ENCODE measurements at places on chromosomes 7 and 10.

DNA sequence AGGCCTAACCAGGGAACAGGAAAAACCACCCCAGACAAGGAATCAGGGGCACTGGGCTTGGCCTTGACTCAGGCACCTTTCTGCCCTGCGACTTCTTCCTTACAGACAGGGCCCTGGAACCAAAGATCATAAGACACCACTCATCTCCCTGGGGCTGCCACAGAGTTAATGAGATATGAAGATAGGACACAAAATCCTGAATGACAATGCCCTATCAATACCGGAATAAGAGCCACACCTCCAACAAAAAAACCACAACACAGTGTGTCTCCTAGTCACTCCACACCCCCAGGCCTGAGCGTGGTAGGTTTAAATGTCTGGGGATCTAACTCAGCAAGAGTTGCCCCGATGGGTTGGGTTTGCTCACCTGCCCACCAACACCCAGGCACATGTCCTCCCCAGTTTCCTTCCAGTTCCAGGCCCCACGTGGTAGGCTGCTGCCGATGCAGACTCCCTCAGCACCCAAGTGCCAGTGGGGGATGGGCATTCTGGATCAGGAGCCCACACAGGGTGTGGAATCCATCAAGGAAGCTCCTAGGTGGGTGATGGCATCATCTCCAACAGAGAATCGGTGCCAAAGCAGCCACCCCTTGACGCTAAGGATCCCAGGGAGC is 3.9 kb downstream of the DLG5 start:
- no peak for DNase-seq

- DNase-seq, result no peak
Observed at GRCh38 chr10:11197878-11198277, 180.2 kb downstream of the CELF2 start.

DNA sequence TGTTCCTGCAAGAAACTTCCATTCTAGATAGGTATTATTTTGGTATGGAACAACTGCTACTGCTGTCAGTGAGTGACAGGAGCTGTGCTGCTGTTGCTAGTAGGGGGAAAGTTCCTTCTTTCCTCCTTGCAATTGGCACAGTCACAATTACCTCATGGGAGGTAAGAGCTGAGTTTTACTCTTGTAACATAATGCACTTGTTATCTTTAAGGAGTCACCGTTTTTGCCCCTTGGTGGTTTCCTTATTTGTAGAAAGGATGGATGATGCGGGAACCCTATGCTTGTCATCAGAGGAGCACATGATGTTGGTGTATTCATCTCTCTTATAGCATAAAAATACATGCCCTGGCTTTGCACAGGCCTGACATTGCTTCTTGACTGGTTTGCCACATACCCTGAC is 234.7 kb upstream of the NPY start:
- no peak for DNase-seq

GRCh38 chr7:40760293-40760964 is 625.6 kb downstream of the SUGCT start:
- no peak for DNase-seq

- DNase-seq, result no peak
Observed at GRCh38 chr10:4241724-4242345, 456.8 kb upstream of the KLF6 start.

- no peak for DNase-seq
Observed at GRCh38 chr10:118626953-118627352, 31.5 kb upstream of the PRLHR start.

- no peak for DNase-seq
Observed at GRCh38 chr7:45001138-45001694, 1.2 kb downstream of the CCM2 start.

GRCh38 chr10:98956576-98957260 is 278.9 kb downstream of the HPSE2 start:
- no peak for DNase-seq

GRCh38 chr10:23643111-23643780 is 204.4 kb downstream of the OTUD1 start:
- no peak for DNase-seq

DNA sequence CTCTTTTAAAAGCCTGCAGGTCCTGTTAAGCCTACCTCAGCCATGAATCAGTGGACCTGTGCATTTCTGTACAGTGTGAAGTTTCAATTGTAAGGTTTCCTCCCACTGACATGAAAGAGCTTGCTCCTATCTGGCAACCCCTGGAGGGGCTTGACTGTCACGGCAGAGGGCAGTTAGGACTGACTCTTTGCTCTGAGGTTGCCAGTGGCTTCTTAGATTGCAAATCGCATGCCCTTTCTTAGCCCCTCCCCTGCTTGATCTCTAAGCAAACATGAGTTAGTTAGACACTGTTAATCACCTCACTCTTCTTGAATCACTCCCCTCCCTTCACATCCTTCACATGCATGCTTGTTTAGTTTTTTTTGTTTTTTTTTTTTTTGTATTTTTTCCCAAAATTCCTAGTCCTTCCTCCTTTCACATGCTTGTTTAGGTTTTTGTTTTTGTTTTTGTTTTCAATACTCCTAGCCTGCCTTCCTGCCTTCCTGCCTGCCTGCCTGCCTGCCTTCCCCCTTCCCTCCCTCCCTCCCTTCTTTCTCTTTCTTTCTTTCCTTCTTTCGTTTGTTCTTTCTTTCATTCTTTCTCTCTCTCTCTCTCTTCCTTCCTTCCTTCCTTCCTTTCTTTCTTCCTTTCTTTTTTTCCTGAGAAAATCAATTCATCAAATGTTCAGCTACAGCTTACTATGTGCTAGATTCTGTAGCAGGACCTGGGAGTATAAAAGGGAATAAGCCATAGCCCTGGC is 6.0 kb upstream of the HIPK2 start:
- no peak for DNase-seq

- no peak for DNase-seq
Observed at GRCh38 chr7:134212576-134213546, 85.7 kb downstream of the LRGUK start.

GRCh38 chr10:72981028-72981881 is 26.6 kb upstream of the PLA2G12B start:
- no peak for DNase-seq

- DNase-seq, result no peak
Observed at GRCh38 chr7:81301815-81302214, 383.0 kb upstream of the SEMA3C start.

- DNase-seq, result no peak
Observed at GRCh38 chr10:8049865-8050555, 4.5 kb upstream of the GATA3 start.

DNA sequence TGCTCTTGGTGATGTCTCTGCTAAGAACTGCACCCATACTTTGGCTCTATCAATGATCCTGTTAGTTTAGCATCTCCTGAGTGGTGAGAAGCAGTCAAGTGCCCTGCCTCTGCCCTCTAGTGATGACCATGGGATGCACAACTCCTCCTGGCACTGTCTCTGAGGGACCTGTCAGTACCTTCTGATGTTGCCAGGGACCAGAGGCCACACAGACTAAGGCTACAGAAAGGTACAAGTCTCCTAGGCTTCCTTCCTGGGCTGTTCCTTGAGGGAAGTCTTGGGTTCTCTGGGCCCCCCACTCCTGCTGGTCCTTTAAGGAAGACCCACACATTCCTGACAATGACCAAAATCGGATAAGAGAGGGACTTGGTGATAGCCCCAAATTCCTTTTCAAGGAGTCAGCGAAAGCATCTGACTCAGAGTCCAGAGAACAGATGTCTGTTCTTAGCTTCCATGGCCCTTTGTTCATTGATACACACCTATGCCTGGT is 15.3 kb downstream of the NKX2-3 start:
- DNase-seq, result no peak

DNA sequence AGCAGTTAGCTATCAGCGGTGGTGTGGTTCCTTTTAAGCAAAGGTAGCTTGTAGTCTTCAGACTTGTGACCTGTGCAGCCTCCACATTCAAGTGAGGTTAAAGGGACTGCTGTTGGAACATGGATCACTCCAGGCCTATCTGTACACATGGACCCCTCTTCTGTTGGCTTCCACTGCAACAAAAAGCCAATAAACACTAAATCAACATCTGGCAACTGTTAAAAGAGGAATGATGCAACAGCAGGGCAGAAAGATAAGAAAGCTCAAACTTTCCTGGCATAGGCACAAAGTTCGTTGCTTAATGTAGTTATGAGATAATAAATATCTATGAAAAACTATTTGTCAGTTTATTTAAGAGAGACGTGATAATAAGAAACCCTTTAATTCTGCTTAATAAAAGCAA is 4.0 kb upstream of the MINPP1 start:
- no peak for DNase-seq

DNA sequence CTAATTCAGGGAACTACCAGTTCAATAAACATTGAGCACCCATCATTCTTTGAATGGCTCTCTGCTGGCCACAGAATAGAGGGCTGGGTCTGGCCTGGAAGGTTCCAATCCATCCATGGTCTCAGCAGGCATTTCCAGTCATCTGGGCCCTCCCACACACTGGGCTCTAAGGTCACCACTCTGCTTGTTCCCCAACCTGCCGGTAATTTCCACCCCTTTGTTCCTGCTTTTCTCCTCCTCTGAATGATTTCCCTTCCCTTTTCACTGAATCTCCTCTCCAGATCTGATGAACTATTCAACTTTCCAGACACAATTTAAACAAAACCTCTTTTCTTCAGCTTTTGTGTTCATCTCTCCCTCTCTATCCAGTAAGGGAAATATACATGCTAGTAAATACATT is 2.6 kb downstream of the BZW2 start:
- no peak for DNase-seq

GRCh38 chr10:490891-491571 is 198.4 kb downstream of the DIP2C start:
- no peak for DNase-seq

DNA sequence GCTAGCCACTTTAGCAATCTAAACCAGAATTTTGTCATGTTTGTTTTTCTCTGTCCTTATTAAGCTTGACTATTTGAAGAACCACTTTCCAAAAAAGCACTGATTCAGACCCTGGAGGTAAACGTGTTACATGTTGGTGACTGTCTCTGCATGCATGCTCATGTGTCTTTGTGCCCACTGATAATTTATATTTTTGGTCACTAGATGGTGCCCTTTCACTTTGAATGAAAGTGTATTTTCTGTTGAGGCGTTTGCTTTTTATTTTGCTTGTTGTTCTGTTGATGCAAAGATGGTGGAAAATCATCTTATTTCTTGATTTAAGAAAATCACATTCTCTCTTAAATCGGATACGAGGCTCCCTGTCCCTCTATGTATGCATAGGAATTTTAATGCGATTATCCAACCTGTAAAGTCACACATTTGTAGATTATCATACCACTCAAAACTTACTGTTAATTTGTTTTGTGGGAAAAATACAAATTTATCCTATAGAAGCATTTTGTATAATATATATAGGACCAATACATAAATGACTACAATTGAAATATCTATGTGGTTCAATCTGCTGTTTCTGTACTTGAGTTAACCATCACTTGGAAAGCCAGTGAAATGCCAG is 269.3 kb downstream of the BICC1 start:
- DNase-seq, result no peak

DNA sequence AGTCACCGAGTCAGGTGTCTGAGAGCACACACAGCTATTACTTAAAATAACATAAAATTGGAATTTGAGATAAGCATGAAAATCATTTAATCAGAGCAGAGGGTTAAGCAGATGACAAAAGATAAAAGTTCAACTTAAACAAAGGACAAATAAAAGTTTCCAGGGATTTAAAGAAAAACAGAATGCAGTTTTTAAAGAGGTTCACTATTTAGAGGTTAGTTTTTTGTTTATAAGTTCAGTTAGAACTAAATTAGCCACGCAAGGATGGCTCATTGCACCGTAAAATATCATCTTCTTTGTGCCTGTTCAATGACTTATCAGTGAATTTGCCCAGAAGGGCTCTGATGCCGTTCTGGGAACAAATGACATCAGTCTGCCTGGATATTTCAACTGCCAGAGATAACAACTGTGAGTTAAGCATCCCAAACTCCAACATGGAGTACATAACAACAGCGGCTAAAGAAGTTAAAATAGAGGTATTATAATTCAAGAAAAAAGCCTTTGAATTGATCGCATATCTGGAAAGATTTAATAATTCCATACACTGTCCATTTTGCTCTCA is 107.8 kb downstream of the ANK3 start:
- no peak for DNase-seq

DNA sequence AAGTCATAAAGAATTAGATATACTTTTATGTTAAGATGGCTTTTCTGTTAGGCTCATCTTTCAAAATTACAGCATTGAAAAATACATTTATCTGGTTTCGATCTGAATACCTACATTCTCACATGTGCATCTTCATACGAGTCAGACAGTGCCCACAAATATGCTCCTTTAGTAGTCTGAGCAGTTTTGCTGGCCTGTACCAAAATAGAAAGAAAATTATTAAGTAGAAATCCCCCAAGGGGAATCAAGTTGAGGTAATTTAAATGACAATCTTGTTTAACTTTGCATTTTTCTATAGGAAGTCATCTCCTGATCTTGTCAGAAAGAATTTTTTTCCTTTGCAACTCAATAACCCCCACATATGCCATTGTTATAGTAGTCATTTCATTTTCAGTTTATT is 287.4 kb upstream of the SEMA3D start:
- DNase-seq, result no peak

DNA sequence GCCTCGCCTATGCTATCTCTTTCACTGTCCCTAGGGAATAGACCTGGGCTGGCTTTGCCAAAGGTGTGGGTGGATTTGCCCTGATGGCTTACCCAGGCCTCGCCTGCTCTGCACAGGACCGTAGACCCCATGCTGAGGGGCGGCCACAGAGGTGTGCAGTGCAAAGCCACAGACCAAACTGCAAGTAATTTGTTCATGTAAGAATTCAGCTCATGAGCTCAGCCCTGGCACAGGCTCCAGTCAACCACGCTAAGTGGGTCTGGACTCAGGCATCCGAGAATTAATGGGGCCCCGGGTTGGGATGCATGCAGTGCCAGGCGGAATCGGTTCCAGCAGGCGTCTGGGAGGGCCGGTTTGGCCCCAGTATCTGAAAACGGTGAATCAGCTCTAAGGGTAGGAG is 445.2 kb downstream of the DNAJB6 start:
- DNase-seq, result no peak

- no peak for DNase-seq
Observed at GRCh38 chr7:79790656-79791262, 337.3 kb upstream of the MAGI2 start.

GRCh38 chr7:126083014-126083413 is 1153.4 kb upstream of the POT1 start:
- no peak for DNase-seq

GRCh38 chr10:6140965-6141295 is 52.1 kb downstream of the RBM17 start:
- DNase-seq, result no peak

DNA sequence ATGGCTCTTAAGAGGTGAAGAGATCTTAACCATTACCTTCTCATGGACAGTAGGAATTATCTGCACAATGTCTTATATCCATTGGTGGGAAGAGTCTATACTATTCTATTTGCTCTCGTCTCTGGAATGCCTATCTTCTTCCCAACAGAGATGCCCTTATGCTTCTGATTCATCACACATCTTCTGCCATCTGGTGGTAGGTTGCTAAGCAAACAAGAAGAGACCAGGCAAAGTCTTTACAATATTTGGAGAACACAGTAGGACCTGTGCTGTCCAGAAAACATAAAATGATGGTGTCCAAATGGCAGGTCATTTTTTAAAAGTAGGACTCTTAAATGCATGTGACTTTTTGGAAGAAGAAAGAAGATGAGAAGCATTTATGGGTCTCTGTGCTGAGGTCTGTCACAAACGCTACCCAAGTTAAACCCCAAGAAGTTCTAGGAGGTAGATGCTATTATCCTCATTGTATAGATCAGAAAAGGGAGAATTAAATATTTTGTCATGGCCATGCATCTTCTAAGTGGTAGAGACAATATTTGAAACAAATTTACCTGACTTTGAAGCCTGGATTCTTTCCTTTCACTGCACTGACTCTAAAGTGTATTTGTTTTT is 67.8 kb upstream of the NXPH1 start:
- no peak for DNase-seq

GRCh38 chr10:53406532-53406931 is 633.9 kb upstream of the MBL2 start:
- no peak for DNase-seq

Data from caudate nucleus (tissue), 63 donors.